ENCODE measurements at places on chromosomes 3 and 15.
A peak's percentile ranks its signal among the peaks of the same experiment; 100 is the strongest.

DNA sequence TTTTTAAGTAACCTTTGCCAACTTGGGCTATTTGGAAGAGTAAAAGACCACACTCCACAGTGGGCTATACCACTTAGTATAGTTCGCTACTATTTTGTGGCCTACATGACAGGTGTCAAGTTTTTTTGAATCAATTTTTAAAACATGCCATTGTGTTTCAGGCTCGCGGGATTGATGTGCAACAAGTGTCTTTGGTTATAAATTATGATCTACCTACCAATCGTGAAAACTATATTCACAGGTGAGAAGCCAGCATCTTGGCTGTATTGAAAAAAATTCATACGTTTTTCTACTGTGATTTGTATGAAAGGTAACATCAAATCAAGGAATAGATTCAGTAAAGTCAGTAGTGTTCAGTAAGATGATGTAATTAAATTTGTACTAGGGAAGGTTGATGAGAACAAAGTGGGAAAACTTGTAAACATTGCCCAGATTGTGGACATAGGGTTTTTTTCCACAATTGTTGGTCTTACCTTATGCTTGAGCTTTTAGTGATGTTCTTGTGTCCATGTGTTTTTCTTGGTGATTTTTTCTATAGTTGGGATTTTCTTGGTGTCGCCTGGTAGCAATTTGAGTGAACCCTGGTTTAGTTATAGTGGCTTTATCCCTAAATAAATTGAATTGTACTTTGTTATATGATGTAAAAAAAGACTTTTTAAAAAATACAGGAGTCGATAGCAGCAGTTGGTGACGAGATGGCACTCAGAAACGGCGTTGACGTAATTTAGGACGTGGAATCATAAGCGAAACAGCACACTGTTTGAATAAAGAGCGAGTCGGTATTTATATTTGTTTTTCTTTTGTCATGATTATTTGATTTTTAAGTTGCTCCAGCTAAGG lies 4.5 kb downstream of the EIF4A2 start:
- DNase-seq, result no peak

DNA sequence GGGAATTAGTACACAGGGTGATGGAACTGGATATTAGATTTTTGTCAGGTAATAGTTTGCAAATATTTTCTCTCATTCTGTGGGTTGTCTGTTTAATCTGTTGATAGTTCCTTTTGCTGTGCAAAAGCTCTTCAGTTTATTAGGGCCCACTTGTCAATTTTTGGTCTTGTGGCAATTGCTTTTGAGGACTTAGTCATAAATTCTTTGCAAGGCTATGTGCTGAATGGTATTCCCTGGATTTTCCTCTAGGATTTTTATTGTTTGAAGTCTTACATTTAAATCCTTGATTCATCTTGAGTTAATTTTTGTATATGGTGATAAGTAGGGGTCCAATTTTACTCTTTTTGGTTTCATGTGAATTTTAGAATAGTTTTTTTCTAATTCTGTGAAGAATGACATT lies 111.3 kb downstream of the ARRDC4 start:
- DNase-seq, result no peak

DNA sequence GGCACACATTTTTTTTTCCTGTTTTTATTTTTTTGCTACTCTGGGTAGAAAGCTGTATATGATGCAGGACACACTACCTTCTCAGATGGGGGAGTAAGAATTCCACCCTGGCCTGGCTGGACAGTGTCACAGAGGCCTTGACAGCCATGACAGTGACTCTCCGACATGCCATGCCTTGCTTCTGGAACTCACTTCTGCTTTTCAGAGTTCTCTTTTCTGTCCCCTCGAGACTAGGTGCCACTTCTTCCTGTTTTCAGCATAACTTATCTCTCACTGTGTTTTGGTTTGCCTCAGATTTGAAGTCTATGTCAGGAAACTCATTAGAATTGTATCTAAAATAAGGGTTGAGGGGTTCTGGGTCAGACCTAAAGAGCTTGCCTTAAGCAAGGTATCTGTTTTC lies 69.1 kb upstream of the SEC13 start:
- DNase-seq, result no peak

DNA sequence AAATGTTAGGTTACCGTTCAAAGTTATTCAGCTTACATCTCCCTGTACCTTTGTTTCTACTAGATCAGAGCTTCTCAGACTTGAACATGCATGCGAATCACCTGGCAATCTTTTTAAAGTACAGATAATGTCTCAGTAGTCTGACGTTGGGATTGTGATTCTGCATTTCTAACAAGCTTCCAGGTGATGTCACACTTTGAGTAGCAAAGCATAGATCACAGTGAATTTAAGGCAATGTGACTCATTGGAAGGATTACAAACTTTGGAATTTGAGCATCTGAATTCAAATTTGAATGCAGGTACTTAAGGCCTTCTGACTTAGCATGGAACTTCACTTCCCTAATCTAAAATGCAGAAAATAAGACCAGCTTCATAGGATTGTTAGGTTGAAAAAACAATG lies 10.8 kb upstream of the ZMAT3 start:
- DNase-seq, result no peak

DNA sequence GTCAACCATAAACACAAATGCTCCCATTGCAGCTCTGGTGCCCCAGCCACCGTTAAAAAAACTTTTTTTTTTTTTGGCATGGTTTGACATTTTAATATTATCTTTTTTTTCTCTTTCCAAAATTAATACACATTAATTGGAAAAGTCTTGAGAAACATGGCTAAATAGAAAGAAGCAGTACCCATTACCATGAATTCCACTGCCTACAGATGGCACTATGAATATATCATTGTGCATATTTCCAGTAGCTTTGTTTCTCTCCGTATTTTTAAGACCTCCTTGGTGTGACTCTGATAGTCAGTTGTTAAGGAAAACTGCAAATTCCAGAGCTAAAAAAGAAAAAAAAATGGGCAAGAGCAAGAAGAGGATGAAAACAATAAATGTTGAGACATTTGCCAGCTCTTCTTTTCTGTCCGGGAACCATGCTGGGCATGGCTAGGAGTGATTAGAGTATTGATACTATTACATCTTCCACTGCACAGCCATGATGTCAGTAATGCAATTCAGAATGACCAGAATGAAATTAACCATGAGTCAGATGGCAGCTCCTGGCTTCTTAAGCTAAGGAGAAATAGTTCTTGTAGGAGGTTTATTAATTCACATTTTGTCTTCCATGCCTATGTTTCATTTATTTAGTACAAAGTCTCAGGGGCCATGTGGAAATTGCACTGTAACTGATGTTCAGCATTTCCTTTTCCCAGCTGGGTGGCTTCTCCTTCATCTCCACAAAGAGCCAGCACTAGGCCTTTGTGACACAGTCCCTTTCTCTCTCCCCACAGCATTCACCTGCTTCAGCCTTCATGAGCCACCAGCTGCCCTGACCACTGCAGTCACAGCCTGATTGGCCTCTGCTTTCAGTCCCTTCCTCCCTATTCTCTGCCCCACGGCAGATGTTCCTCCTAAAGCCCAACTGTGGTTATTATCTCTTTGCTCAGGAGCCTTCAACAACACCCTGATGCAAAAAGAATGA lies 31.8 kb downstream of the SLC7A14 start:
- DNase-seq, result no peak

DNA sequence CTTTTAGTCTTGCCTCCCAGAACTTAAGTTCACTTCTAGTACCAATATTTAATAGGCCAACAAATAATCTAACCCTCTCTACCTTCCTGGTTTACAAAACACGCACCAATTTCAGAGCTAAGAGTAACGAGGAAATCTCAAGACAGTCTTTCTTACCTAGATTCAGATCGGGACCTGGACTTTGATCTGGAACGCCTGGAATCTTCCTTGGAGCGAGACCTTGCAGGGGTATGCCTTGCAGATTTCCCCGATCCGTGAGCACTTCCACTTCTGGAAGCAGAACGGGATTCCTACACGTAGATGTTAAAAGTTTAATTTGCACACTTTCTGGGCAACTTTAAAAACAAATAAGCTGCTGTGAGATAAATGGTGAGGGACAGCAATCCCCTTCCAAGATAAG lies 11.4 kb downstream of the TRA2B start:
- no peak for DNase-seq

GRCh38 chr3:7589526-7589925 lies 728.6 kb downstream of the GRM7 start:
- DNase-seq, result no peak

DNA sequence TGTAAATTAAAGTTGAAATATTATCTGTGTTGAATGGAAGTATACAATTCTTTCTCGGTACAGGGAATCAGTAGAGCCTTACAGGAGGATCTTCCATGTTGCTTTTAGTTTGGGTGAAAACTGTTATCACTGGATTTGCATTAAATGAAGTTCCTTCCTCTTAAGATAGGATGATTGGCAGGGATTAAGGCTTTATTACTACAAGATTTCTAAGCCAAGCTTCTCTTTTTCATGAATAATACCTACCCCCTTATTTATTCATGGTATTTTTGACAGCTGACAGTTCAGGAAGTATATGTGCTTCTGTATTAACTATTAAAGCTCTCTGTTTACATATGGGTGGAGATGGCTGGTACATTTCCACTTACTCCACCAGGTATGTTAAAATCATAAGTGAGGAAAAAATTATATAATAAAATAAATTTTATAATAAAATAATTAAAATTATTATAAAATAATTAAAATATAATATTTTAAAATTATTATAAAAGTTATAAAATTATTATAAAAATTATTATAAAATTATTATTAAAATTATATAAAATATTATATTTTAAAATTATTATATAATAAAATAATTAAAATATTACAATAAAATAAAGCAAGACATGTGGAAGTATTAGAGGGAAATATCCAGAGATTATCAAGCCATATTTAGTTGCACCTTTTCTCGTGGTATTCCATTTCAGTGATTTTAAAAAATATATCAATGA lies 332.9 kb downstream of the ROBO2 start:
- no peak for DNase-seq

DNA sequence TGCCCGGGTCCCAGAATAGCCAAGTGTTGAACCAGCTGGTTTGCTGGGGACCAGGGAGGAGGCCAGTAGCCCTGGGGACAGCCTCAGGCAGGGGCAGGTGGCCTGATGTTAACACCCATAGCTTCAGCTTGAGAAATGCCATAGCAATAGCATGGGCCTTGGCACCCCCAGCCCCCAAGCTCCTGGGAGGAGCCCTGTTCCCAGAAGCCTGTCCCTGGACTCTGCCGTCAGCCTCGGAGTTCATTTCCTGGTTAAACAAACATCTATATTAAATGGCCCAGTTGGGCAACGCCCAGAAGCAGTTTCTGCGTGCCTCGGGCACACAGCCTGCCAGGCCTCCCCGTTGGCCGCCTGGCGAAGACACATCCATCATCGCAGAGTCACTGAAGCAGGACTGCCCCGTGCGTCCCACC lies 58.2 kb downstream of the FGD5 start:
- DNase-seq, result peak; percentile 89

DNA sequence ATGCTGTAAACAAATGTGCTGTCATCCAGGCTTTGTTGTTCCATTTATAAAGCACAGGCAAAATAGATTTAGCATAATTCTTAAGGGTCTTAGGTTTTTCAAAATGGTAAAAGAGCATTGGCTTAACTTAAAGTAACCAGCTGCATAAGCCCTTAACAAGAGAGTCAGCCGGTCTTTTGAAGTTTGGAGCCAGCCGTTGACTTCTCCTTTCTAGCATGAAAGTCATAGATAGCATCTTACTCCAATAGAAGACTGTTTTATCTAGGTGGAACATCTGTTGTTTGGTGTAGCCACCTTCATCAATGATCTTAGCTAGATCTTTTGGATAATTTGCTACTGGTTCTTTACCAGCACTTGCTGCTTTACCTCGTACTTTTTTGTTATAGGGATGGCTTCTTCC lies 297.5 kb upstream of the DCBLD2 start:
- DNase-seq, result no peak

DNA sequence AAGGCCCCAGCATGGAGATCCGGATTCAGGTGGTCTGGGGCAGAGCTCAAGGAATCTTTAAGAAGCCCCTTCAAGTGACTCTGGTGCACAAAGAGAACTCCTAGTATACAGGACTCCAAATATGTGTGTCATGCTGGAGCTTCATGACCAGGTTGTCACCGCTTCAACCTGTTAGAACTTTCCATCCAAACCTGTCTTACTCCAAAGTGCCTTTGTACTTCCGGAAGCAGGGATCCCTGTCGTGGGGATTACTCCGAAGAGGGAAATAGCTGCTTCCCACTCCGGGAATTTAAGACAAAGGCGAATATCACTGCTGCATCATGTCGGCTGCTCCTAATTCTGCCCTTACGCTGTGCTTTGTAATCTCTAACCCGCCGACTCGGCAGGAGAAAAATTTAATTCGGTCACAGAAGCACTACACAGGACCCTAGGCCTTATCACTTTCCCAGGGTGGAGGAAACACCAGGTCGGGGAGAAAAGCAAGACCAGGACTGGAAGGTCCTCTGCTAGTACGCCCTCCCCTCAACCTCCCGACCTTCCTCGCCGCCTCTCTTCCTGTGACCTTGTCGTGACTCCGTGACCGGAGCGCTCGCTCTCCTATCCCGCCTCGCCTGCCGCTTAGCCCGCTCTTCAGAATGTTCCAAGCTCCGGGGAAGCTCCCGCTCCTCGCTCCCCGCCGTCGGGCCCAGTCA lies 730 bp downstream of the HIGD1A start:
- DNase-seq, result peak; percentile 50

DNA sequence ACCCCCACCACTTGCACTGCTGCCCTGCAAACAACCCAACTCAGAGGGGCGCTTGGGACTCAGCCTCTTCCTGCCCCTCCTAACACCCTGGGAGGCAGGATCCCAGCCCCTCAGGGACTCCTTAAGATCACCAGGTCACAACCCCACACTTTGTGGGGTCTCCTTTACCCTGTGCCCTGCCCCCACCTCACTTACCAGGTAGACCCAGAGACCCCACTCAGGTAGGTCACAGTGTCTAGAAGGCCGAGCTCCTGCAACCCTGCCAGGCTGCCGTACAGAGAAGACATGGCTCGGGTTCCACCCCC lies 9.1 kb downstream of the PLA2G4F start:
- no peak for DNase-seq
